Kasumi-1 (cell line): ENCODE measurements at places on chromosomes 11 and 22.

GRCh38 chr11:109150581-109150980 is 271.4 kb upstream of the C11orf87 start:
- no peak for DNase-seq

GRCh38 chr11:121890377-121890776 is 225.6 kb downstream of the BLID start:
- no peak for DNase-seq

DNA sequence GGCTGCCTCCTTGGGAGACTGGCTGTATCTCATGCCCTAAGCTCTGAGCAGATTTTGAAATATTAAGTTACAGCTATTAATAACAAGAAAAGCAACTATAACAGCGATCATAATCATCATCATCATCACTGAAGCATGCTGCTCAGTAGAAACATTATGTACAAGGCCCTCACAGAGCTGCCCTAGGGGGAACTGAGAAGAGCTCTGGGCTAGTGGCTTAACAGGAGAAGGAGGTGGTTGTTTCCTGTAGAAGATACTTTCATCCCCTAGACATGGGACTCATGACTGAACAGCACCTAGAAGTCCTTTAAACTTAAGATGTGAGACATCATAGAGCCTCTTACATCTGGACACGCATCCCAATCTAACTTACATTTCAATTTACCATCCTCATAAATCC is 332.8 kb upstream of the PLET1 start:
- no peak for DNase-seq

- DNase-seq = no peak
Measured at GRCh38 chr11:120243221-120243620, 3.3 kb downstream of the POU2F3 start.

DNA sequence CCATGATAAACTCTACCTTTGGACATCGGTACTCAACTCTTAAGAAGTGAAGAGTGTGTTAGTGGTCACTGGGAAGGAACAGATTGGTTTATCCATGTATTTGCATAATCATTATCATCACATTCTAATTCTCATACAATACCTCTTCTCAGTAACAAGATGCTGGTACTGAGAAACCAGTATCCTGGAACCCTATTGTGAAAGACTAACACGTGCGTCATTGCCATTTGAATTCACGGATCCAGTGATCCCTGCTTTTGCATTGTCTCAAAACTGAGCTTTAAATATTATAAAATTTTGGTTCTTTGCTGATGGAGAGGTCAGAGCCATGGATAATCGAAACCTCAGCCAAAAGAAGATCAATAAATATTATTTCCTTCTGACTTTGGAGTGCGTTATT is 35.2 kb downstream of the KIRREL3 start:
- DNase-seq = no peak

- peak; percentile 69 for DNase-seq
Measured at GRCh38 chr22:36644333-36644757, 59.2 kb downstream of the CACNG2 start.

GRCh38 chr22:22398530-22399327 is 109.8 kb downstream of the ZNF280B start:
- no peak for DNase-seq

- DNase-seq = no peak
Measured at GRCh38 chr11:91935120-91935519, 289.5 kb upstream of the FAT3 start.

GRCh38 chr11:66720223-66720898 is 8.7 kb downstream of the SPTBN2 start:
- DNase-seq = no peak

DNA sequence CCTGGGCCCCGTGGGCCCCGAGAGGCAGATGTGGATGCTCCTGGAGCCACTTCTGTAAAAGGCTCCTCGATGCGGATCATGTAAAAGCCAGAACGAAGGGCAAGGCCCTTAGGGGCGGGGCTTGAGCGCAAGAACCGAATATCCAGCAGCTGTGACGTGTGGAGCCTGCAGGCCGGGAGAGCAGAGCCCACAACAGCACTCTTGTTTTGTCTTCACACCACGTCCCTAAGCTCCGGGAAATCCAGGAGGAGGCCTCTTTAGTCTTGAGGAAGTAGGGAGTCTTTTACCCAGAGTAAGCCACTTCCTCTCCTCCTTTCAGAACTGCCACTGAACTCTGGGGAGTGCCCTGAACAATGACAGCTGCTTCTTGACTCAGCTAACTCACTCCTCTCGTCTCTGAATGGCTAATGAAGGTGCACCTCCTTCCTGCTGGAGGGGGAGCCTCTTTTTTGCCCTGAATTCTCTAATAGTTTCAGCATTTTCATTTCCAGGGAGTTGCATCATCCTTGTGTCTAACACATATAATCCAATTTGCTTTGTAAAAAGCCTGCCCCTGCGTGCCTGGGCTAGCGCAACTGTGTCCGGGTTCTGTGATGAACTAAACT is 12.5 kb downstream of the L3MBTL2 start:
- DNase-seq = peak; percentile 98

DNA sequence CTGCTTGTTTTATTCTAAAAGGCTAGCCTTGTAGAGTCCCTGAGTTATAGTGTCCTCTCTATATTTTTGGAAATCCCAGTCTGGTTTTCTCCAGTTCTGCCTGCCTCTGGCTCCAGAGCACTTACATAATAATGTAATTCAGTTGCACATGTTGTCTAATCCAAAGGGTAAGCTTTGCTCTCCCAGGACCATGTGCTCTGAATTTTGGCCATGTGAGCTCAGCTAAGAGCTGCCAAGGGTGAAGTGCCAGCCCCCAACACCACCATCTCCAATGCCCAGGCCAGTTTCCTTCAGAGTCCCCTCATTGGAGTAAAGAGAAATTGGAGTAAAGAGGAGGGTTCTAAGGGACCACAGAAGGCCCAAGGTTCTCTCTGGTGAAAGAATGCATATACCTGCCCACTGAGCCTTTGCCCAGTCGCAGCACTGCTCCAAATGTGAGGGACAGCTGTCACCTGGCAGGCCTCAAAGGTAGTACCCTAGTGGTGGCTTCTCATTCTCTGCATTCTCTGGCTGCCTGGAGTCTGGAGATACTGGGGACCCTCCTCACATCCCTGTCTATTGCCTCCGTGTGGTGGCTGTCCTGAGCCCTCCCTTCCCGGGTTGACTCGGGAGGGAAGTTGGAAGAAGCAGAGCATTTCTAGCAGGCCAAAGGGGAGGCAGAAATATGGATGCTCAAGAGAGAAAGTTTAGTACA is 4.9 kb downstream of the CRY2 start:
- no peak for DNase-seq

- no peak for DNase-seq
Measured at GRCh38 chr11:106706355-106706754, 311.9 kb downstream of the GUCY1A2 start.

DNA sequence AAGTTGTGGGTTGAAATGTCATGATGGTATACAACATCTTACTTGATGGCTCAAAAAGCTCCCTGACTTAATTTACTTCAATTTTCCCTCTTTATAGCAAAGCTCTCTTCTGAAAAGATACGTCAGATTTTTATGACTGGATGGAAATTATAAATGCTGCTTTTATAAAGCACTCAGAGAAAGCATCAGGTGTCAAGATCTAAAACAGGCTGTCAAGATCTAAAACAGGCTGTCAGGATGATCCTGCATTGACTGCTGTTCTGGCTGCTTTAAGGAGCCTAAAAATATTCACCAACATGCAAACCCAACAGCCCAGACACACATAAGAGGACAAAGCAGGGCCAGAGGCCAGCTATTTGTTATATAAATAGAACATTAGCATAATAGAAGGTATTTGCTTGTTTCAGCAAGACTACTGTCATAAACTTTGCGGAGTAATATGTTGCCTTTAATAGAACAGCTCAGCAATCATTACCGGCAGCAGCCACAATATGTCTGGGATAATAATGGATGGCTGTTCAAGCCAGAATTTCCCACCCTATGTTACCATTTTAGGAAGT is 77.3 kb upstream of the ANO5 start:
- no peak for DNase-seq

- no peak for DNase-seq
Measured at GRCh38 chr11:67309166-67309565, 5.8 kb downstream of the SSH3 start.

GRCh38 chr11:83938148-83938547 is 652.0 kb upstream of the CCDC90B start:
- no peak for DNase-seq

DNA sequence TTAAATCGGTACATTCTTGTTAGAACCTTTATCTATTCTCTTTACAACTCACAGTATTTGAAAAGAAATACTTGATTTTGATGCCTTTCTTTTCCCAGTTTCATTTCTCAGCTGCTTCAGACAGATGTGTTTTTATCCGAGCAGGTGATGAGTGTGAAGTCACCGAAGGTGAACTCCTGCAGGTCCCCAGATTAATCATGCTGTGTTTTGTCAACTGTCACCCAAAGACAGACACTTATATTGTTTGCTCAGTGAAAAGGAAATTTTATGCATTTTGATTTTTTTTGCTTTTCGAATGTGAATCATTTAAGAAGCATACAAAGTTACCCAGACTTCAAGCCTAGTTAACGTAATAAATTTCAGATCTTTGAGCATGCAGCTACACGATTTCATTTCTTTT is 7.8 kb upstream of the TMPRSS13 start:
- DNase-seq = no peak

GRCh38 chr11:124179310-124179709 is 3.8 kb upstream of the OR10D3 start:
- no peak for DNase-seq

GRCh38 chr11:112822478-112823274 is 138.5 kb upstream of the NCAM1 start:
- no peak for DNase-seq

GRCh38 chr11:74070723-74071492 is 62.0 kb upstream of the UCP3 start:
- DNase-seq = no peak

DNA sequence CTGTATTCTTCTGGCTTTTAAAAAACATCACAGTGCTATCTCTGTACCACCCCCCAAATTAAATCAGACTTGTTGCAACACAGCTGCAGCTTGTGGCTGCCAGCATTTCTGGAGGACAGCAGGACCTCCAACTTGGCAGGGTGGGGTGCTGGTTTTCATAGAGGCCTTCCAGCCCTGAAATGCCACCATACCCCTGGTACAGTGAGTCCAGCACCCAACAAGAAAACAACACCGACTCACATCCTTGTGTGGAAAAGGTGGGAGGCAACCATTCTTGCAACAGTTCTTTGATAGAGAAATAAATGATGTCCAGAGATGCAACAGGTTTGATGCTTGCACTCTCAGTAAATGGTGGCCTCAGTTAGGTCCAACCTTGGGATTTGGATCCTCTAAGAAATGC is 96.0 kb downstream of the ABTB2 start:
- no peak for DNase-seq

- no peak for DNase-seq
Measured at GRCh38 chr11:105824457-105825013, 197.5 kb downstream of the MSANTD4 start.

GRCh38 chr22:39959640-39960447 is at the start of gene TMA7B:
TSS of gene TMA7B (plus strand) at chr22:39960397. CDS start at chr22:39964375, 3,978 bp downstream.
- peak; percentile 83 for DNase-seq
